CD4-positive, alpha-beta T cell treated with Interleukin-4 for 1 hour (primary cell): ENCODE measurements at places on chromosomes 11 and 22.

DNA sequence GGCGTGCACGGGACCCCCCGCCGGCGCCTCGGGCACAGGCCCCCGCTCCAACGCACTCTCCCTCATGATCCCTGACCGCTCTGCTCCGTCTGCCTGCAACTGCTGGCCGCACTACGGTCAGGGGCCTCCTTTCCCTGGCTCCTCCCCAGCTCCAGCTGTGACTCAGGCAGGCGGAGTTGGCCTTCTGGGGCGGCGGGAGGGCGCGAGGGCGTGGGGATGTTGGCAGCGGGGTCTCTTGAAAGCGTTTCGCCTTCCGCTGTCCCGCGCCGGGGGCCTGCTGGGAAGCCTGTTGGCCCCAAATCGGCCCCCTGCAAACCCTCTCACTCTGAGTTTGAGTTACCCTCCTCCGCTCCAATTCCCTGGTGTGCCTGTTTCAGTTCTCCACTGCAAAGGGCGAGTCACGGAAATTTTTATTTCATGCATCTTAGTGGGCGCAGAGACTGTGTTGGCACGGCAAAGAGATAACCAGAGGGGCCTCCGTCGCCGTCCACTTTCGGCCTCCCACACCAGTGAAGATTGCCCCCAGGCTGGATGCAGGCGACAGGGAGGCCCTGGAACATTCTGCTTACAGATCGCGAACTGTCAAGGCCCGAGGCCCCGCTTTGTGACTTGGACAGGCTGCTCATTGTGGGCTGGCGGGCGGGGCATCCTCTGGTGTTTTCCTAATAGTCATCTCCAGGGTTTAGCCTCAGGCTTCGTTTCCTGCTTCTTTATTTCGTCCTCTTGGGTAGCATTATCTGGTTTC lies at the start of gene CAVIN3:
Gene CAVIN3 (minus strand): TSS at position 91 of the 745 bp plus-strand sequence. CDS start 25 bp downstream, at position 66.
- no peak for DNase-seq

- DNase-seq: peak; percentile 24
These were observed 24.8 kb downstream of the ACER3 start for GRCh38 chr11:76885390-76886097.

GRCh38 chr11:19728436-19728835 lies 15.8 kb downstream of the NAV2 start:
- DNase-seq: no peak

GRCh38 chr11:117045956-117046355 lies 52.3 kb downstream of the SIK3 start:
- no peak for DNase-seq

GRCh38 chr22:33073989-33074418 lies 15.8 kb upstream of the SYN3 start:
- DNase-seq: no peak

DNA sequence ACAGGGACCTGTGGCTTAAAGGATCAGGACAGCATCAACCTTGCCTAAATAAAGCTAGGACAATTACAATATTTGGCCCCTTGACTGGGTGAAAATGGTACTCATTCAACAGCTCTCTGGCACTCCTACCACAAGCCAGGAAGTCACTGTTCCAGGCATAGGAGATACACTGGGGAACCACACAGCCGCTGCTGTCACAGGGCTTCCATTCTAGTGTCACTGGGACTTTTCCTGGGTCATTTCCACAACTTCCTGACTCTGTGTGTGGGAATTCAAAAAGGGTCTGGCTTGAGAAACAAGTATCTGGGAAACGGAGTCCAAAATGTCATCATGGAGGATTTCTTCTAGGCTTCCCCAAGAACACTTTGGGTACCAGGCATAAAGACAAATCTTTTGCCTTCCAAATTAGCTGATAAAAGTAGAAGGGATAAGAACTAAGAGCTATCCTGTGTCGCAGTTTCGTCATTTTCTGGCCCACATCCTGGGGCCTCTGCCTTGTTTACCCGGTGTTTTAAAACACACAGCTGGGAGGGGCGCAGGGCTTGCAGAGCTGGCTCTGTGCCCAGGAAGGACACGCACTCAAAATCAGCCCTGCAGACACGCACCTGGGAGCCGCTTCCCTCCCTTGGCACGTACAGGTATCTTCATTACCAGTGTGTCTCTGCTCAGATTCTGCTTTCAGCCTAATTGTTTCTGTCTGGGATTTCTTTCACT lies 38.0 kb downstream of the TMEM45B start:
- peak; percentile 77 for DNase-seq

- peak; percentile 66 for DNase-seq
These were observed at the start of gene SHISA8 for GRCh38 chr22:41915035-41915785. Gene SHISA8 (minus strand): TSS chr22:41915074. CDS start chr22:41914667, 407 bp downstream.

DNA sequence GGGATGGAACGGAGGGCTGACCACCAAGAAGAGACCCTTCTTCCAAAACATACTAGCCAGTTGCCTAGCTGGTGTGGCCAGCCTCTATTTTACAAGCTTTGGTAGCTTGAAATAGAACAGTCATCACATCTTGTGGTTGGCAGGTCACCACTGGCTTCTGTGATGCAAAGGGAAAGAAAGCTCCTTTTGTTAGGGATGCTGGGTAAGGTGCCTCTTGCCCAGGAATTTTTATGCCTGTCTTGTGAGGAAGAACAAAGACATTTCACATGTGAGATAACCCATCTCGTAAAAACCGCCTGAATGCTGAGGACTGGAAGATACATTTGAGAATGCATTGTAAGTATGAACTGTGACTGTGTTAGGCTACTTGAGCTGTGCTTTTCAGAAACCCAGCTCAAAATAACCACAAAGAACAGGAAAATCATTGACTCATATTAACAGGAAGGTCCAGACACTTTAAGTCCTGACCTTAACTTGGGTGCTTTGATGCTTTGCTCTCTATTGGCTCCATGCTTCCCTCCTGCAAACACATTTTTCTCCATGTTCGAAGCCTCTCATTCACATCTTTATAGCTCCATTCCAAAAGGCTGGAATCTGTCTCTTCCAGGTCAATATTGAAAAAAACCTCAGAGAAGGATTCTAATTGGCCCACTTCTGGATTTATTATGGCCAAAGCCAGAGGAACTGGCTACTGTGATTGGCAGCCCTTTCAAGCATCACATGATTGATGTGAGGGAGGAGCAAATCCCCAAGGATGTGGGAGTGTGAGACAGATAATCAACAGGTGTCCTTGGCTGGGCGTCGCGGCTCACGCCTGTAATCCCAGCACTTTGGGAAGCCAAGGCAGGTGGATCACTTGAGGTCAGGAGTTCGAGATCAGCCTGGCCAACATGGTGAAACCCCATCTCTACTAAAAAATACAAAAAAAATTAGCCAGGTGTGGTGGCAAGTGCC lies 53.9 kb downstream of the MICAL2 start:
- no peak for DNase-seq

DNA sequence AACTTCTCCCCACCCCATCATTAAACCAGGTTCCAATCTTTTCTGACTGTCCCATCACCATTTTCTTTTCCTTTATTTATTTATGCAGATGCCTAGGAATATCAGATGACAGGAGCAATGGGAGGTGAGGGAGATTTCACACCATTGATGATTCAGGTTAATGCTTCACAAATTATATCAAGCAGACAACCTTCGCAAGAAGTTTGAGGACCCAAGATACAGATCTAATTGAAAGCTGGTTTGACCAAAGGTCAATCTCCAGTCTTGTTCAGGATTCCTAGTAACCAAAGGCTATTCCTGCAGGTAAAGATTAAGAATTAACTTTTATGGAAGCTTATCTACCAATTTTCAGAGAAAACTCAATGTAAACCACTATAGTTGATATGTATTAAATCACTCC lies 54.4 kb downstream of the SLC35F2 start:
- no peak for DNase-seq

DNA sequence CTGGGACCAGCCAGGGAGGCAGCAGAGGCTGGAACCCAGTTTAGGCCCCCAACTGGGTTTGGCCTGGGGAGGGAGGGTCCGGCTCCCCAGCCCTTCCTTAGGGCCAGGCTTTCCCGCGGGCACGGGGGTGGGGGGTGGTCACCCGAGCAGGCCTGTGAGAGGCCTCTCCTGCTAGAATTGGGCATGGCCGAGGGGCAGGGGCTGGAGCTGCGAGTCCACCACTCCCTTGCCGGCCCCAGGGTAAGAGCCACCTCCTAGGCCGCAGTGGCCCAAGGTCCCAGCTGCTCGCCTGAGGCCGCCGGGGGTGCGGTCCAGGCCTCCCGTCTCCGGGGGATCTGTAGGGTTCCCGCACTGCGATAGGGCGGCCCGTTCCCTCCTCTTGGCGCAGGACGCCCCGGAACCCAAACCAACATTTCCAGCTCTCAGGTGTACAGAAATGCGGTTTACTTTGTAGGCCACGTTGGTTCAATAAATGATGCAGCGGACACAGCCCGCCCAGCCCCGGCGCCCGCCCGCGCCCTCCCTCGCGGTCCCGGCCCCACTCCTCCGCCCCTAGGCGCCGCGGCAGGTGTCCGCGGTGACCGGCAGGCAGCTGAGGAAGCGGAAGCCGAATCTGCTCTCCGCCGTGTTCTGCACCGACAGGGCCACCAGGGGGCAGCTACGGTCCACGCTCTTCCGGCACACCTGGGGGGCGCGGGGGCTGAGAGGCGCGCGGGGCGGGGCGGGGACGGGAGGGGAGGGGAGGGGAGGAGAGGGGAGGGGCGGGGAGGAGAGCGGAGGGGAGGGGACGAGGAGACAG lies 5.9 kb downstream of the LMNTD2 start:
- peak; percentile 79 for DNase-seq

- peak; percentile 89 for DNase-seq
These were observed 1.2 kb upstream of the ZFP91 start for GRCh38 chr11:58577555-58578135.

DNA sequence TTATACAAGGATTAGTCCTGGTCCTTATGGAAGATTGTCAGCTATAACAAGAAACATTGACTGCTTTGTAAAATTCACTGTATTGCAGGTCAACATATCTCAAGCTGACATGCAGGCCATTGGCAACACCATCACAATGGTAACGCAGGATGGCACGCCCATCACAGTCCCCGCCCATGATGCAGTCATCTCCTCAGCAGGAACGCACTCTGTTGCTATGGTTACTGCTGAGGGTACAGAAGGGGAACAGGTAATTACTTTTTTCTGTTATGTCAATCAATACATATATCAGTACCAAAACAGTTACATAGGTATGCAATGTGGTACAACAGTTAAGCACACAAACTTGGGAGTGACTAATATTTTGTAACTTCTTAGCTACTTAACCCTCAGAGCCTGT lies 55.3 kb downstream of the ZNF143 start:
- no peak for DNase-seq

DNA sequence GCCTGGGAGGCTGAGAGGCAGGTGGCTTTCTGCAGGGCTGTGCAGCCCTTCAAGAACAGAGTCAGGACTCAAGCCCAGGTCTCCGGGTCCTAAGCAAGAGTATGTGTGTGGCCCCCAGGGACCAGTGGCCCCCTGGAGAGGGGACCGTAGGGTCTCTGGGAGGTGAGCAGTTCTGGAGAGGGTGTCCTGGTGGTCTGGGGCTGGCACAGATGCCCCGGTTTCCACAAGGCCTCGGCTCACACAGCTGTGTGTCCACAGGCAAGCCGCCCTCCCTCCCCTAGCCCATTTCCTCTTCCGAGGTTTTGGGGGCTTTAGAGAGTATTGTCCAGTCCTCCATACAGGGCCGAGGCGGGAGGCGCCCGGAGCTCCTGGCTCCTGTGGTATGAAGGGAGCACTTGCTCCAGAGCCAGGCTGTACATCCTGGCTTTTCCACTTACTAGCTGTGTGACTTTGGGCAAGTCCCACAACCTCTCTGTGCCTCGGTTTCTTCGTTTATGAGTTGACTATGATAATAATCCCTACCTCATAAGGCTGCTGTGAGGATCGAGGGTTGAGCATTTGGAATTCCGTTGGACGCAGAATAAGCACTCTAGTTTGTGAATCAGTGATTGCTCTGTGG lies 3.4 kb upstream of the RPS19BP1 start:
- DNase-seq: no peak

GRCh38 chr22:30253205-30253852 lies 6.8 kb upstream of the LIF start:
- no peak for DNase-seq

DNA sequence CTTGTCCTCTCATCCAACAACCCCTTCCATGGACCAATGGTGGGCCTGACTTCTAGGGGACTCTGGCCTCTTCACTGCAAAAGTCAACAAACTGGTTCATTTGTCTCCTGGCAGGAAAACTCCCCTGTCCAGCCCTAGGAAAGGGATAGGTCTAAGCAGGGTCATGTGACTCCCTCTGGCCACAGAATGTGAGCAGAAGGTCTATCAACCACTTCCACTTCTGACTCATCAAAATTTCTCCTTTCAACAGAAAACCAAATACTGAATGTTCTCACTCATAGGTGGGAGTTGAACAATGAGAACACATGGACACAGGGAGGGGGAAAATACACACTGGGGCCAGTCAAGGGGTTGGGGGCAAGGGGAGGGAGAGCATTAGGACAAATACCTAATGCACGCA lies 1.3 kb upstream of the ISX start:
- no peak for DNase-seq

DNA sequence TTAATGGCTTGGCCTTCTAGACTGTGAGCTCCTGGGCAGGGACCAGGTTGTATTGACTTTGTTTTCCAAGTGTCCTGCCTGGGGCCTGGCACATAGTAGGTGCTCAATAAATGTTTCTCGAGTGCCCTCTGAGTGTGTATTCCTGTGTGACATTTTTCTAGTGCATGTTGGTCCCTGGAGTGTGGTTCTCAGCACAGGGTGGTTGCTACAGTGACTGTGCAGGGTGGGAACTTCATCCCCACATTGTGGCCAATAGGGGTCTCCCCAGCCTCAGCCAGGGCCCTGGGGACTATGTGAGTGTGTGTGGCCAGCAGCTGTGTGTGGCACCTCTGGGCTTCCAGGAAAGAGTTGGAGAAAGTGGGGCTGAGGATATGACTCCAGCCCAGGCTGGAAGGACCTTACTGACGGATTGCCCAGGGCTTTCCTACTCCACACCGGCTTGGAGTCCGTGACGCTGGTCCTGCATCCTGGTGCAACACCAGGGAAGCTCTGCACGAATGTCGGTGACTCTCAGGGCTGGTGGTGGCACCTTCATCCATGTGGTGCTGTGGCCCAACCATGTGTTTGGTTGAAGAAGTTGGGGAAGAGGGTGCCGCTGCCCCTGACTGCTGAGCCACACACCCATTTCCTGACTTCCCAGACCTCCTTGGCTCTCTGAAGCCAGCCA lies 9.0 kb upstream of the MARK2 start:
- DNase-seq: no peak

- DNase-seq: no peak
These were observed 46.3 kb downstream of the ANO1 start for GRCh38 chr11:70124321-70125000.
